ENCODE measurements at places on chromosomes 5 and 9. TPM values are rescaled to one million over a fixed set of nuclear protein-coding genes. Genes with fewer than 3 reads are reported as not detected.

PCBD2 gene
- total RNA-seq, result 6.4 TPM

GPRIN1 gene
- total RNA-seq, result 11.4 TPM

FBXL7 gene
- total RNA-seq, result 22.2 TPM

PCDHB6 gene
- total RNA-seq, result under 0.01 TPM

HAVCR1 gene
- not detected for total RNA-seq

TNFSF15 gene
- 19.3 TPM for total RNA-seq

HAVCR2 gene
- total RNA-seq, result 0.67 TPM

NKD2 gene
- total RNA-seq, result 0.29 TPM

HK3 gene
- under 0.01 TPM for total RNA-seq

MARCHF11 gene
- not detected for total RNA-seq

CAST gene
- total RNA-seq, result 210 TPM

SEC24A gene
- total RNA-seq, result 34.7 TPM
